ENCODE measurements at places on chromosomes 5 and 9.

DNA sequence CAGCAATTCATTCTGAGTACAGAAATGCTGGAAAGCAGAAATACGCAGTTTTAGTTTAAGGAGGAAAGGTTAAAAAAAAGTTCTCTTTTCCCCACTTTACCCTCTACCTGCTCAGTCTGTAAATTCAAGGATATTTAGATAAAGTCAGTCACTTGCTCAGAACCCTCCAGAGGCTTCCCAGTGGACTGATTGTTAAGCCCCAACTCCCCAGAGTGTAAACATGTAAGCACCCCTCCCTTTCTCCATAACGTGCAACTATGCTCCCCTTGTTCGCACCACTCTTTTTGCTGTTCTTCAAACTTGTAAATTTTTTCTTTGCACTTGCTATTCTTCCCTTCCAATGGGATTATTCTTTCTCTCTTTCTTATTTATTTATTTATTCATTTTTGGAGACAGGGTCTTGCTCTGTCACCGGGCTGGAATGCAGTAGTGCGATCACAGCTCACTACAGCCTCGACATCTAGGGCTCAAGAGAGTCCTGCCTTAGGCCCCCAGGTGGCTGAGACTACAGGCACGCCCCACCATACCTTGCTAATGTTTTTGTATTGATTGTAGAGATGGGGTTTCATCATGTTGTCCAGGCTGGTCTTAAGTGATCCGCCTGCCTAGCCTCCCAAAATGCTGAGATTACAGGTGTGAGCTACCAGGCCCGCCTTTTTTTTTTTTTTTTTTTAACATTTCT, 32.5 kb upstream of the ERBIN start:
- no peak for DNase-seq

- no peak for DNase-seq
Measured at GRCh38 chr5:148924817-148925216, 98.4 kb downstream of the ADRB2 start.

DNA sequence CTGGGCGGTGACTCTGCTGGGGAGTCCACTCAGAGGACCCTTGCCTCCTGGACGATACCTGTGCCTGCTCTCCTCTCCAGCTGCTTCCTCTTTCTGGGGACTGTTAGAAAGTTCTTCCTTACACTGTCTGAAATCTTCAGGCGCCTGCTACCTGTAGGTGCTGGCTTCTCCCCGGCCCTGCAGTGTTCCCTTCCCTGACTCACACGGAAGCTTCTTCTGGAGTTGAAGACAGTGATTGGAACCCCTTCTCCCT, 562 bp downstream of the GSN start:
- no peak for DNase-seq

- peak; percentile 58 for DNase-seq
Measured at GRCh38 chr9:91948597-91949391, 1.2 kb downstream of the ROR2 start.
